ENCODE measurements at places on chromosomes 3 and 15. TPM values are rescaled to one million over a fixed set of nuclear protein-coding genes. Genes with fewer than 3 reads are reported as not detected.

GRCh38 chr3:54968546-54969172 lies 40.8 kb upstream of the LRTM1 start:
- no peak for DNase-seq

CHRFAM7A gene
- total RNA-seq: 0.43 TPM

GRCh38 chr15:44298878-44299277 lies 10.4 kb downstream of the GOLM2 start:
- DNase-seq: no peak

RARB gene
- 5.4 TPM for total RNA-seq

- no peak for DNase-seq
Measured at GRCh38 chr15:71810256-71811035, at the start of gene NR2E3. Gene NR2E3 (plus strand): TSS chr15:71810554. CDS start chr15:71810744, 190 bp downstream.

IQGAP1 gene
- 39.7 TPM for total RNA-seq

TM4SF4 gene
- total RNA-seq: not detected

- no peak for DNase-seq
Measured at GRCh38 chr15:25060996-25061620, 106.3 kb downstream of the SNRPN start.

CD276 gene
- 8.9 TPM for total RNA-seq

HRG gene
- total RNA-seq: not detected

DNA sequence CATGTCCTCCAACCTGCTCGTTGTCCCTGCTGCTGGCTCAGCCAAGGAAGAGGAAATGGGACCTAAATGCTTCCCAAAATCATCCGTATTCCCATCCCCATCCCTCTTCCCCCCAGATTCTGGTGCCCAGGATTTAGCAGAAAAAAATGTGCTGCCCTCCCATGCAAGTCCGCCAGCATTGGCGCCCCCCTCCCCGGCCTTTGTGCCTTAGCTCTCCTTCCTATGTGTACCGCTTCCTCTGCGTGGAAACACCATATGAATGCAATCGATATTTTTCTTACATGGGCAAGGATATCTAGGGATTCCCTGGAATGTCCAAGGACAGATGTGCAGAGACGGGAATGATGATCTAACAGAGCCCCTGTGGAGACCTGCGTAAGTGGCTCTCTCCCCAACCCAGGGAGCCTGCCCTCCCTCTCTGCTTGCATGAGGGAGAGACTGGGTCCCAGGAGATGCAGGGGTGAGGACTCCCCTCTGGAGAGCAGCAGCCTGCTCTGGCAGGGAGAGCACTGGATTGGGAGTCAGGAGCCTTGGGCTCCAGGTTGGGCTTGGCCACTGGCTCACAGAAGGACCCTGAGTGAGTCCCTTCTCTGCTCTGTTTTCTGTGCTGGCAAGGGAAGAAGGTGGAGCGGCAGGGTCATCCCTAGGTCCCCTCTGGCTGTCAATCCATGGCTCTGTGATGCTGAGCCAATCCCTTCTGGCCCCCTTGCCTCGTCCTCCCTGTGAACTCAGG lies 227.2 kb downstream of the XXYLT1 start:
- no peak for DNase-seq

DNA sequence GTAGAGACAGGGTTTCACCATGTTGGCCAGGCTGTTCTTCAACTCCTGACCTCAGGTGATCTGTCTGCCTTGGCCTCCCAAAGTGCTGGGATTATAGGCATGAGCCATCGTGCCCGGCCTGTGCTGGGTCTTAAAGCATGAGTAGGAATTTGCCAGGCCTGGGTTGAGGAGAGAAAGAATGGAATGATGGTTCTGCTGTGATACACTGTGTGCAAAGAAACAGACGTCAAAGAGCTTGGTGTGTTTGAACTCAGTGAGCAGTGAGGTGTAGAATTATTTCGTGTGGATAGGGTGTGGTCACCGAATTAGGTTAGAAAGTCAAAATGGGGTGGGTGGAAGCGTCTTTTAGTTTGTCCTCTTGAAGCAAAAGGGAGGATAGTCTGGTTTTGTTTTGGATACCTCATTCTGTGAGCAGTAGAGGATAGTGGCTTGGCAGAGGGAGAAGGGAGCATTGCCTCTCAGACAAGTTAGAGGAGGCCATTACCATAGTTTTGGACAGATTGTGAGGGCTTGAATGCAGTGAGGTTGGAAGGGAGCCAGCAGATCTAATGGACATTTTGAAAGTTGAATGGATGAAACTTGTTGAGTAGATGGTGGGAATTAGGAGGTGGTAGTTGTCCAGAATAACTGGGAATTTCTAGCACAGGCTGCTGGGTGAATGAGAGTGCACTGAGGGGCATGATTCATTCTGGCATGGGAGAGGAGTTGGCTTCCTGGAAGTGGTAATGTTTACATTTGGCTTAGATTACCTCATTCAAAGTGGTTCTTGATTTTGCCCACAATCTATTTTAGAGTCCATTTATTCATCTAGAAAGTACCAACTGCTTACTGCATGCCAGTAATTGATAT lies 27.2 kb downstream of the AKAP13 start:
- DNase-seq: no peak

DNA sequence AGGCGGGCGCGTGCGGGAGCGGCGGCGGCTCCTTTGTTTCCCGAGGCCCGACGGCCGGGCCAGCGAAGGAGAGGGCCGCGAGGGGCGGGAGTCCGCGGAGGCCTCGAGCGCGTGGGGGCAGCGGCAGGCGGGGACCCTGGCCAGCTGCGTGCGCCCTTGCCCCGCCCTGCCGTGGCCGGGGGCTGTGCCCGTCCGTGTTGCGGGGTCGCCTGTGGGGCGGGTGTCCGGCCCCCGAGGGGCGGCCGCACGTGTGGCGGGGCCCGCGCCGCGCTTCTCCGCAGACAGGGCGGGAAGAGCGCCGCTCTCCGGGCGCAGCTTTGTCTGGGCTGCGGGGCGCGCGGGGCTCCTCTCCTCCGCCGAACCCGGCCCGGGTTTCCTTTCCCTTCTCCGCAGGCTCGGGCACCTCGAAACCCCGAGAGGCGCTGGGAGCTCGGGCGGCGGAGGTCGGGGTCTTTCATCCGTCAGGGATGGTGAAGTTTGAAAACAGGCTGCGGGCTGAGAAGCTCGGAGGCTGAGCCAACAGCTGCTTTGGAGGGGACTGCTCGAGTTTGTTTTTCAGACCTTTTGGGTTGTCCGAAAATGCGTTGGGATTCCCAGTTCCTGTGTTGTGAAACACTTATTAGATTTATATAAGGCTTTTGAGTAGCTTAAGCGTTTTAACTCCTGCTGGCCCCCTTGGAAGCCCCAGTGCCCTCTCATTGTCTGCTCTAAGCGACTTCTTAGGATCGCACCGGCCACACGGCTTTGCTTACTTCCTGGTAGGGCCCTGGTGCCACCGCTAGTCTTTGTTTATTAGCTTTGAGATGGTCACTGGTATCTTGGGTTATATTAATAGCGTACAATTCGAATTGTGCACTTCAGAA lies 817 bp downstream of the USP3 start:
- DNase-seq: peak; percentile 78

- DNase-seq: no peak
Measured at GRCh38 chr3:12929801-12930200, 88.4 kb upstream of the RPL32 start.

- peak; percentile 25 for DNase-seq
Measured at GRCh38 chr3:40741729-40742128, 217.0 kb downstream of the ZNF621 start.

ZKSCAN7 gene
- total RNA-seq: 2.1 TPM

CIDEC gene
- 1.6 TPM for total RNA-seq

DNA sequence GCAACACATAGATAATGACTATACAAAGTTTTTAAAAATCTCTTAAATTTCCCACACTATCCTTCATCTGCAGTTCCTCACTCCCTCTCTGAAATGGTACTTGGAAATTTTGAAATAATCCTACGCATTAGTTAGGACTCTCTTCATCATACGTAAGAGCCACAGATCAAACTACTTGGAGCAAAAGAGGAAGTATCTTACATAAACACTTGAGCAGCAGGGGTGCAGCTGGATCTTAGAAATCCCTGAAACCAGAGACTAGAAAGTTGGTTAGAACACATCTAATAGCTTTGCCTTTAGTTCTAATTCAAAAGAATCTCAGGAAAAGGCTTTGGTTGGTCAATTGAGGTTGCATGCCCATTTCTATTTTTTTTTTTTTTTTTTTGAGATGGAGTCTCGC lies 38.8 kb upstream of the ZNF445 start:
- DNase-seq: no peak

DNA sequence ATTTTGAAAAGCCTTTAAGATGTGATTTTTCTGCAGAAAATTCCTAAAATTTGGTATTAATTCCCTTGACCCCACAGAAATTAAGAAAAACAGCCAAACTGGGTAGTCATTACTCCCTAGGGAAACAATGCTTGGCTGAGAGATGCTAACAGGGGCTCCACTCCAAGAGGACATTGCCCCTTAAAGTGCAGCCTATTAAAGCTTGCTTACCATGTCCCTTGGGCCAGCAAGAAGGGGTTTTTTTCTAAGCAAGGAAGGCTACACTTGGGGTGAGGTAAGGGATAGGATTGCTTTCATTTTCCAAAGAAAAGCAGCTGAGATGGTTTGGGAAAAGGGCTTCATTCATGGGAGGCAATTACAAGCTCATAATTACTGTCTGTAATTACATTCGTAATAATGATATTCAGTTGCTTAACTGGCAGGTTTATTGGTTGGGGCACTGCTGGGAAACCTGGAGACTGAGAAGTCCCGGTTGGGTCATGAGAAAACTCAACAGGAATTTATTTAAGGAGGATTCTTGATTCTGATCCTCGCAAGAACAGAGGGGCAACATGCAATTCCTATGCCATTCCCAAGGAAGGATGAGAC lies 247.5 kb downstream of the NR1D2 start:
- no peak for DNase-seq

ITIH1 gene
- total RNA-seq: not detected

HRH1 gene
- total RNA-seq: 1.4 TPM

GRCh38 chr15:87757084-87757483 lies 499.5 kb downstream of the NTRK3 start:
- no peak for DNase-seq

GRCh38 chr3:77468626-77469020 lies 428.7 kb downstream of the ROBO2 start:
- no peak for DNase-seq

DNA sequence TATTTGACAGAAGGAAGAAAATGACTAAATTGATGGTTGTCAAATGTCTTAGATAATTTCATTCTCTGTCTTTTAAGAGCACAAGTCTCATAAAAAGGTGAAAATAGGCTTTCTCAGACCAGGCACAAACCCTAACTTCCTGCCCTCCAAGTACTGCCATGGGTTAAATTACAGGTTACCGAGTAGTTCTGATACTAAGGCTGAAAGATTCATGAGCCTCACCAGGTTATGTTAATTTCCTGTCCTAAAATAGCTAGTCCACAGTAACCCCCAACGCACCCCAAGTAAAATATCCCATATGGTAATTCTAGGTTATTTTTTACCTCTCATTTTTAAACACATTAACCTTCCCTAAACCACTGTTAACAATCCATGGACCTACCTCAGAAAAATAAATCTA lies 42.0 kb downstream of the GSK3B start:
- DNase-seq: no peak
